NCI-H1436 (cell line): ENCODE measurements at places on chromosomes 6 and 20.

GRCh38 chr6:33212857-33213165 lies 4.5 kb downstream of the RING1 start:
- DNase-seq: no peak

- DNase-seq: no peak
Observed at GRCh38 chr6:154071711-154072110, 32.7 kb downstream of the OPRM1 start.

GRCh38 chr6:83893024-83893423 lies 33.5 kb downstream of the CYB5R4 start:
- peak; percentile 8 for DNase-seq

GRCh38 chr6:75693534-75693933 lies 55.5 kb upstream of the MYO6 start:
- no peak for DNase-seq

DNA sequence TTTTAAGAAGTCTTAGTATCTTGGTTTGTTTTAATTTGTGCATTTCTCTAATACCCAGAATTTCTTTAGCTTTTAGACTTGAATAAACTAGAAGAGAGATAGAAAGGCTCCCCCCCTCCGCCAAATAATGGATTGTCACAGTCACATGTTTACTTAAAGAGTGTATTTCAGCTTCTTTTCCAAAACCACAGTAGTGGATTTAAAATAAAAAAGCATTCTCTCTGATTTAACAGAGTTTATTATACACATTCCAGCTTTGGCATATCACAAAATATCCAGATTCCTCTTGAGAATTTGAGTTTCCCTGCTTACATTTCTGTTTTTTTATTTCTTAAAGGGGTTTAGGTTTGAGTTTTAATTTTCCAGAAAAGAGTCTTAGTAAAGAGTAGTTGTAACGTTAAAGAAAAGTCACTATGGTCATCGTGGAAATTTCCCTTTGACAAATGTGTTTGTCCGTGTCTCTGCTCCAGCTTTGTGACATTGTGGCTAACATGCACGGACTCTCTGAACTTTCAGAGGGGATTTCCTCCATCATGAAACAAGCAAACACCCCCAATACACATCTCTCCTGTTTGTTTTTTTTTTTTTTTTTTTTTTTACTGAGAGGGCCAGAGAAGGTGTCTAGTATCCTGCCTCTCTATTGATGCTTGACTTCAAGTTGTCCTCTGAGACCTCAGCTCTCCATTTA lies 113.5 kb upstream of the SUPT3H start:
- DNase-seq: no peak

DNA sequence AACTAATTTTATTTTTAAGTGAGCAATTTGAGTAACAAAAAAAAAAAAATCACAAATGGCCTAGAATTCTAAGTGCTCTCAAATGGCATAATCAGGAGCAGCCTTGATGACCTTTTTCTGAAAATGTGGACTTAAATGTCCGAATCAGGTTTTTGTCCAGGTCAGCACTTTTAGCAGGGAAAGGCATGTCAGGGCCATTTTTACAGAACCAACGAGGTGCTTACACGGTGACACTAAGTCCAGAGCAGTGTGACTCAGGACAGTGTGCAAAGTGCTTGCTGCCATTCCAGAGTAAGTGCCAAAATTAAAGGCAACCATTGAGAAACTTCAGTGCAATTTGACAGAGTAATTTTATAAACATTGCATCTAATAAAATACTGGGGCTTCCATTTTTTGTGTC lies 127.8 kb downstream of the KIF16B start:
- no peak for DNase-seq

DNA sequence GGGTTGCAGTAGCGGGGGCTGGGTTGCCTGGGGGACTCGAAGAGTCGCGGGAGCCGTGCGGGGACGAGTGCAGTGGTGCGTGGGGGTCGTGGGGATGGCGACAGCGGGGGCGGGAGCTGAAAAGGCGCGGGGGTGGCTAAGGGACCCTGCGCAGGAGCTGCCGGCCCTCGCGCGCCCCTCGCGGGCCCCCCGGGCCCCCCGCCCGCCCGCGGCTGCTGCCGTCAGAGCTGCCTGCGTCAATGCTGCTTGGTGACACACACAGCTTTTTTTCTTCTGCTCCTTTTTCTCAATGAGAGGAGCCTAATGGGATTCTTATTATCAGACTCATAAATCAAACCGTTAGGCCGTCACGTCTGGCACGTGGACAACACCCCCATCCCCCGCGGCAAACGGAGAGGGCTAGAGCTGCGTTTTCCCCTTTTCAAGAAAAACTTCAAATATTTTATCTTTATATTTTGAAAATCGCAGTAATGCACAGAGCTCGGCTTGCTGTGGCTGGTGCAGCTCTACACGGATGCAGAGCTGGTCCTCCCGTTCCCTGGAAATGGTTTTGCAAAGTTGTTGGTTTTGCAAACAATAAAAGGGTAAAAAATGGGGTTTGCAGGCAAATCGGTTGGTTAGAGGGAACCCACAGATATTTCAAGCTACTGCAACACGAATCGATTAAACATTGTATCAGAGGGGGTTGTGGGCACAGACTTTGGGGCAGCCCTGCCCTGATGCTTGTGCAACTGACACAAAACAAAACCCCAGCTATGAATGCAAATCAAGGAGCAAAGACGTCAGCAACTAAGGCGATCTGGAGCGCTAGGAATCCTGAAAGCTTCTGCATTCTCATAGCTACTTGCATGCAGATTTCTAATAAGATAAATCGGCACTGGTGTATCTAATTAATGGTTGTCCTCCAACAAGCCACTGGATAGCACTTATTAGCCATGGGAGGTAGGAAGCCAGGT lies 161.4 kb downstream of the TBXT start:
- DNase-seq: peak; percentile 77

- no peak for DNase-seq
Observed at GRCh38 chr6:111800259-111800765, 72.9 kb downstream of the FYN start.

DNA sequence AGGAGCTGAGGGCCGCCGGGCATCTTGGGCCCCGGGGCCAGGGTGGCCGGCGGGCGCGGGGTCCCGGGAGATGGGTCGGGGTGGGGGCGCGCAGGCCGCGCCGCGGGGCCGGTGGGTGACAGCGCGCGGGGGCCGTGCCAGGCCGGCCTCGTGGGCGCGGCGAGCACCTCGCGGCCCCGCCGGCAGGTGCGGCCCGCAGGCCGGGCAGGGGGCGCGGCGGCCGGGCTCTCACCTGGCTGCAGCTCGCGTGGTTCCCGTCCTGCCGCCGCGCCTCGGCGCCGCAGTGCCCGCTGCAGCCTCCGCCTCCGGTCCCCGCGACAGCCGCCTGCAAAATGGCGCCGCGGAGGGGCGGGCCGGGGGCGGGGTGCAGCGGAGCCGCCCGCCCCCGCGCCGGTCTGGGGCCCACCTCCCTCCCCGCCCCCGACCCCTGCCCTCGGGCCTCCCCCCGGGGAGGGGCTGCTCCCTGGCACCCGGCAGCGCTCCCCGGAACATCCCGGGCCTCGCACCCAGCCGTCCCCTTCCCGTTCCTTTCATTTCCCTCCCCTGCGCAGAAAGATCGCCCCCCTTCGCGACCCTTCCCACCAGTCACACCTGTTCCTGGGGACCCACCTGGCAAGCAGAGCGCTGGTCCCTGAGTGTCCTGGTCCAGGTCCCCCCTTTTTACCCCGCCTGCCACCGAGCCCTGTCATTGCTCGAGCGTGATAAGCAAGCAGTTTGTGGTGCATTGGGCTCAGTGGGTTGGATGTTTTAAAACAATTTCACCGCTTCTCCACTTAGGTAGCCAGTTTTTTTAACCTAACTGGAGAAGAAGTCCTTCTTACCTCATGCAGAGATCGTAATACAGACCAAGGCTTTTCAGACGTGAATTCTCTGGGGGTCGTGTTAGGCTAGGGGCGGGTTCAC lies at the start of gene SLC23A2:
Gene SLC23A2 (minus strand): TSS at position 337 of the 903 bp plus-strand sequence. CDS start 68,948 bp downstream, outside the sequence.
- DNase-seq: no peak

GRCh38 chr6:41741625-41742490 lies 5.3 kb downstream of the PGC start:
- DNase-seq: no peak

DNA sequence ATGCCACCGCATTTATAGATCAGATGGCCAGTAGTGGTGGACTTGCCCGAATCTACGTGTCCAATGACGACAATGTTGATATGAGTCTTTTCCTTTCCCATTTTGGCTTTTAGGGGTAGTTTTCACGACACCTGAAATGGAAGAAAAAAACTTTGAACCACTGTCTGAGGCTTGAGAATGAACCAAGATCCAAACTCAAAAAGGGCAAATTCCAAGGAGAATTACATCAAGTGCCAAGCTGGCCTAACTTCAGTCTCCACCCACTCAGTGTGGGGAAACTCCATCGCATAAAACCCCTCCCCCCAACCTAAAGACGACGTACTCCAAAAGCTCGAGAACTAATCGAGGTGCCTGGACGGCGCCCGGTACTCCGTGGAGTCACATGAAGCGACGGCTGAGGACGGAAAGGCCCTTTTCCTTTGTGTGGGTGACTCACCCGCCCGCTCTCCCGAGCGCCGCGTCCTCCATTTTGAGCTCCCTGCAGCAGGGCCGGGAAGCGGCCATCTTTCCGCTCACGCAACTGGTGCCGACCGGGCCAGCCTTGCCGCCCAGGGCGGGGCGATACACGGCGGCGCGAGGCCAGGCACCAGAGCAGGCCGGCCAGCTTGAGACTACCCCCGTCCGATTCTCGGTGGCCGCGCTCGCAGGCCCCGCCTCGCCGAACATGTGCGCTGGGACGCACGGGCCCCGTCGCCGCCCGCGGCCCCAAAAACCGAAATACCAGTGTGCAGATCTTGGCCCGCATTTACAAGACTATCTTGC lies 725 bp downstream of the EEF1A1 start:
- peak; percentile 54 for DNase-seq

GRCh38 chr20:46357030-46357514 lies 48.8 kb upstream of the CDH22 start:
- DNase-seq: no peak

- DNase-seq: no peak
Observed at GRCh38 chr6:168268755-168269154, 50.8 kb downstream of the DACT2 start.

GRCh38 chr20:47352332-47353238 lies 3.9 kb downstream of the ZMYND8 start:
- no peak for DNase-seq

DNA sequence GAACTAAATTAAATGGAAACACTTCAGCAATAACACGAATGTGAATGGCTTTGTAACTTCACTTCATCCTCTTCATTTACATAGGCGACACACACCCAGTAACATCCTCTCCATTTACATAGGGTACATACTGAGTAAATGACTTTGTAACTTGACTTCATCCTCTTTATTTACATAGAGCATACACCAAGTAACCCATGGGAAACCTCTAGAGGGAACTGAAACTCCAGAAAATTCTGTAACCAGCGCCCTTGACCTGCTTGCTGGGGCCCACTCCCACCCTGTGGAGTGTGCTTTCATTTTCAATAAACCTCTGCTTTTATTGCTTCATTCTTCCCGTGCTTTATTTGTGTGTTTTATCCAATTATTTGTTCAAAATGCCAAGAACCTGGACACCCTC lies 81.6 kb upstream of the OPRM1 start:
- no peak for DNase-seq

DNA sequence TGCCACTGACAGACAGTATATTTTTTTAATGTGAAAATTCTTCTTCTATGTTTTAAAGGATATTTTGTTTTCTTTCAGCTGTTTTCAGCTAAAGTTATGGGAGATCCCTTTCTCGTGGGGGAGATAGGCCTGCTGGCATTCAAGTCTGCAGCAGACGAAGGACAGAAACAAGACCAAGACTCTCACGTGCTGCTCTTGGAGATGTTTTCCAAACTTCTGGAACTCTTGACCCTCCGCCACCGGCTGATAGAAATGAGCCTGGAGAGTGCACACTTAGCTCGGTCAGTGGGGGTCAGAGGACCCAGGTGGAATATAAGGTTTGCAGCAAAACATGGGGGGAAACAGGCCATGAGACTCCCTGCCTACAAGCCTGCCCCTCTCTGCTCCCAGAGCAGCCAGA lies 120.5 kb downstream of the CD164 start:
- no peak for DNase-seq

GRCh38 chr6:87675004-87675681 lies 26.9 kb downstream of the AKIRIN2 start:
- DNase-seq: no peak

DNA sequence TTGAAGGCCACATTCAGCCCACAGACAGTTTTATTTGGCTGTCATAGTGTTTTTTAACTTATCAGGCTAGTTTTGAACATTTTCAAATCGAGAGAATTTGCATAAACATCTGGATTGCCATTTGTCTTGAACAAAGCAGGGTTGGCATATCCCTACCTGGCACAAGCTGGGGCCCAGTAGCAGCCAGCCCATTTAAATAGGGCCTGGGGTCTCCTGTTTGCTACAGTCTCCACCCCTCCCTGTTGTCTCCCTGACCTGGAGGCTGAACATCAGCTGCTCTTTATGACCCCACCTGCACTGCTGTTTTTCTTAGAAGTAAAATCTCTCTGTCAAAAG lies 10.5 kb downstream of the BCAS4 start:
- no peak for DNase-seq

- DNase-seq: no peak
Observed at GRCh38 chr6:157911786-157912185, 69.9 kb upstream of the SYNJ2 start.

DNA sequence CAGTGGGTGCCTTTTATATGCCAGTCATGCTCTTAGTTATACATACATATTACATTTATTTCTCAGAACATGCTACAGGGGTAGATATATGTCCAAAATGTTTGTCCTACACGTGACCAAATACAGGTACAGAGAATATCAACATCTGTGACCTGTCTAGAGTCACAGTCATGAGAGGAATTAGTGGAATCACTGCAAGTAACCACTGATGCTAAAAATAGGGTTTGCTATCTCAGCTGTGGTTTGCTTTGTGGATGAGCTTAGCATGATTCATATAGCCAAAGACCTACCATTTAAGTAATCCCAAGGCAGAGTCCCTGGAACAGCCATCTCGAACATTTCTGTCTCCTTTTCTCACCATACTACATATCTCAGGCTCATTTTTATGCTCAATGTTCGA lies 32.3 kb downstream of the GSTA3 start:
- DNase-seq: no peak

- no peak for DNase-seq
Observed at GRCh38 chr20:50804437-50805348, 9.8 kb downstream of the BCAS4 start.

DNA sequence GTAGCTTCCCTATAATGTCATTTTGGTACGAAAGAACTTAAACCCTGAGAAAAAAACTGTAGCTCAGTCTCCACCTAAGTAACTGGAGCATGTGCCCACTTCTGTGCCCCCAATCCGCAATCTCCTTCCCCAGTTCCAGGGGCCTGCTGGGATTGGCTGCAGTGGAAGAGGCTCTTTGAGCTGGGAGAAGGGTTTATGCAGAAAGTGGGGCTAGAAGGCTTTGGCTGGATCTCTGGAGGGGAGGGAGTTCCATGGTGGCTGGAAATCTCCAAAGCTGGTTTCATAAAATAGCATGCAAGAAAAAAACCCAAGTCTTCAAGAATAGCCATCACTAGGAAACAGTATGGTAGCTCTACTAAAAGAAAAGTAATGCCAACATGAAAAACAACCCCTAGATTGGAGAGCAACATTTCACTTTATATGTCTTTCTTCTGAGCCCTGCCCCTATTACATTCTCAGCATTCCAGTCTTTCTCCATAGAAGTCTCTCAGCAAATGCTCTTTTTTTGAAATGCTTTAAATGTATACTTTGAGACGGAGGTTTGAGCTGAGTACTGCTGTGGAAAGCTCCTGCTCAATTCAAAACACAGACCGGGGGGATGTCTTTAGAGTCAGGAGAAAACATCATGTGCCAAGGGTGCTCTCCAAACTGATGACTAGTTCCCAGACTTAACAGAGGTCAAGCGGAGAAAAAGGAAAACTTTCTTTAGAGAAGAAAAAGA lies 36.0 kb upstream of the FOXO3 start:
- DNase-seq: no peak

GRCh38 chr6:137123078-137123477 lies 50.4 kb downstream of the IL22RA2 start:
- no peak for DNase-seq
